CD4-positive, alpha-beta T cell (primary cell): ENCODE measurements at places on chromosomes 5 and 9.

DNA sequence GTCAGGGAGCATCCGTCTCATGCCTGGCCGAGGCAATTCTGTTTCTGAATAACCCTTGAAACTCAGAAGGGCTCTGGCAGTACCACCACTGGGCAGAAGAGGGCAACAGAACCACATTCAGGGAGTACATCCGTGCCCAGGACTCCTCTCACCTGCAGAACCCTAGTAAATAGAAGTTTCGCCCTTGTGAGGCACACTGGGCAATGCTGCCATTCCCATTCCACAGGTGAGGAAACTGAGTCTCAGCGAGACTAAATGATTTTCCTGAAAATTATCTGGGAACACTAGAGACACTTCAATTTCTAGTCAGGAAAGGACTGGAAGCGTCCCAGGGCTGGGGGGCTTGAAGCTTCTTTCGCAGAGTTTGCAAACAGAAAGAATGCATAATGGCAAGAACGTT is 74.7 kb downstream of the FGF1 start:
- DNase-seq, result peak; percentile 49

DNA sequence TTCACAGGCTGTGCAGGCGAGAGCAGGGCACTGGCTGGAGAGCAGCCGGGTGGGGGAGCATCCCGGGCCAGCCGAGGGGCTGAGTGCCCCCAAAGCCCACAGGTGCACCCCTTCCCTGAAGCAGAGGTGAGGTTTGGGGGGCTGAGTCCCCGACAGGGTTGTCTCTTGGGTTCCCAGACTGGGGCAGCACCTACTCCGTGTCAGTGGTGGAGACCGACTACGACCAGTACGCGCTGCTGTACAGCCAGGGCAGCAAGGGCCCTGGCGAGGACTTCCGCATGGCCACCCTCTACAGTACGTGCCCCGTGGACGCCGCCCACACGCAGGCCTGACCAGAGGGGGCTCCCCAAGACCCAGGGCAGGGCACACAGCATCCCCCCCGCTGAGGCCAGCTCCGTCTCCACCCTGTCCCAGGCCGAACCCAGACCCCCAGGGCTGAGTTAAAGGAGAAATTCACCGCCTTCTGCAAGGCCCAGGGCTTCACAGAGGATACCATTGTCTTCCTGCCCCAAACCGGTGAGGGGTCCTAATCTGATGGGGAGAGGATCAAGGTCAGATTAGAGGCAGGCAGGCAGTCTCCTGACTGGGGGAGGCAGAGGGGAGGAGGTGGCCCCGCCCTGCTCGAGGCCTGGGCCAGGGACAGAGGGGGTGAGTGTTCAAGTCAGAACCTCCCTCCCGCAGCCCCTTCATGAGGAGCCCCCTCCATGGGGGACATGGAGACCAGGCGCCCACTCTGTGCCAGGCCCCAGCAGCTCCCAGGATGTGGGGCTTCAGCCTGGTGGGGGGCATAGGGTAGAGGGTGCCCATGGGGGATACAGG is 2.7 kb downstream of the PTGDS start:
- no peak for DNase-seq

- DNase-seq, result no peak
These were observed 1.1 kb downstream of the SOX30 start for GRCh38 chr5:157650991-157651611.

- DNase-seq, result no peak
These were observed 355.6 kb downstream of the TAF11L14 start for GRCh38 chr5:17989567-17990563.

GRCh38 chr5:6059137-6059800 is 319.1 kb downstream of the MED10 start:
- DNase-seq, result no peak

DNA sequence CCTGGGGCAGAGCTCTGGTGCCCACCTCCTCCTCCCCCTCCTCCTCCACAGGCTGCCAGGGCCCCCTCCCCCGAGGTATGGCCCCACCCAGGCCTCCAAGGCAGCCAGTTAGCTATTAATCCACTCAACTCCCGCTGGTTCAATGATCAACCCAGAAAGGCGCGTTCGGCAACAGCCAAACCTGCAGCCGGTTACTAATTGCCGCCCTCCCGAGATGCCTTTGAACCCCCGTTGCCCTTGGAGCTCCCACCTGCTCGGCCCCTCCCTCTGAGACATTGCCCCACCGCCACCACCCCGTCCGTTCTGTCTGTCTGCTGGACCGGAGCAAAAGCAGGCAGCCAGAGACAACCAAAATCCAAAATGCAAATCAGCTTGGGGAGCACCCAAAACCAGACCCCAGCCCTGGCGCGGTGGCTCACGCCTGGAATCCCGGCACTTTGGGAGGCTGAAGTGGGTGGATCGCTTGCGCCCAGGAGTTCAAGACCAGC is 25.8 kb downstream of the NOTCH1 start:
- DNase-seq, result no peak

DNA sequence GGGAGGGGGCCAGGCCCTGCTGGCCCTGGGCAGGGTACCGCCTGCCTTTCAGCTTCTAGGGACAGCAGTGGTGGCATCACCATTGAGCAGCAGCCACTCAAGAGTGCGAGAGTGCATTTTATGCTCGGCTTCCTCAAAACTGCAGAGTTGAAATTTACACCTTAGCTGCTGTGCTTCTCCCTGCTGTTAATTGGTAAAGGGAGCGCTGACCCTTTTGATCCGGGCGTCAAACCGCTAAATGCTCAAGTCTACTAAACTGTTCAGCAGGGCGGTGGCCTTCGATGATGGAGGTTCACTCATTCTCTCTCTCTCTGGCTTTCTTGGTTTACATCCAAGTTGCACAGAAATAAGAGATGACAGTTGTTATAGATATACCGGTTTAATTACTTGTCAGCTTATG is 368.6 kb upstream of the IRX2 start:
- no peak for DNase-seq

GRCh38 chr9:20914556-20914955 is 116.9 kb downstream of the HACD4 start:
- DNase-seq, result no peak

DNA sequence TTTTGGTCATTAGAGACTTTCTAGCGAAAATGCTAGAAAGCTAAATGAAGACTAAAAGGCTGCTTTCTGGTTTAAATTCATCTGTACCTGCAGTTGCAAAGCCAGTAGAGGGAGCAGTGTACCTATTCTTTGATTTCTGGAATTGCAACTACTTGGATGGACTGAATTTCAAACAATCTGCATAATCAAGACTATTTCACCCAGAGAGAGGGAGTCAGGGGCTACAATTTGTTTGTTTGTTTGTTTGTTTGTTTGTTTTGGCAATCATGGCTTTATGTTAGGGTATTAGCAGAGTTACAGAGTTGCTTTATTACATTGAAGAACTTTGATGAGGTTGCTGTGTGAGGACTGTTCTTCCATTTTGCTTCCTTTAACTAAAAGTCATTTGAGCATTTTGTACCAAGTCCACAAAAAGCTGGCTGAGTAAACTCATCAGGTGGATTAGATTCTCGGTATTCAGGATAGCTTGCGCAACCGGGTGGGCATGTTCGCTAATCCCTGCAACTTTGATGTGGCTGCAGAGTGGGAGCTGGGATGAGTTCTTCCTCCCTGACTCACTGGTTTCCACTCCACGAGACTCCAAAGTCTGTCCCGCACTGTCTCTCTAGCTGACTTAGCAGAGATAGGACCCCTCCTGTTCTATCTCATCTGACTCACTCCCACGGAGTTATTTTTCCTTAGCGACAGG is 80.0 kb upstream of the TUT7 start:
- no peak for DNase-seq

- DNase-seq, result no peak
These were observed 464.0 kb upstream of the ZNF608 start for GRCh38 chr5:125210242-125210947.

- peak; percentile 11 for DNase-seq
These were observed 211.6 kb downstream of the MSX2 start for GRCh38 chr5:174935854-174936474.

DNA sequence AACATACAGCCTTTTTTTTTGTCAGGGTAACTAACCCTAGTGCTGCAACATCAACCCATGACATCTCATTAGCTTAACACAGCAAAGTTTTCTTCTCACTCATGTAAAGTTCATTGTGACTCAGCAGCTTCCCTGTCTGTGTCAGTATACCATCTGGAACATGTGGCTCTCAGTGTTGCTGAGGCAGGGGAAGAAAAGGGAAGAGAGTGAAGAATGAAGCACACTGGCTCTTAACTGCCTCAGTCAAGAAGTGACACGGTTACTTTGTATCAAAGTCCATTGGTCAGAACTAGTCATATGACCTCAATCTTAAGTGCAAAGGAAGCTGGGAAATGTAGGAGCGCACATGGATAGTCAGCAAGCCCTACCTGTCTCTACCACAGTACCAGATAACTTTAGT is 185.0 kb upstream of the ELL2 start:
- DNase-seq, result peak; percentile 60

- DNase-seq, result no peak
These were observed 67.8 kb downstream of the LHX2 start for GRCh38 chr9:124079176-124079925.

GRCh38 chr5:67021521-67021920 is 175.1 kb downstream of the CD180 start:
- DNase-seq, result no peak

GRCh38 chr5:90873033-90873517 is 314.5 kb downstream of the ADGRV1 start:
- no peak for DNase-seq

GRCh38 chr5:107640568-107640967 is 30.2 kb downstream of the EFNA5 start:
- no peak for DNase-seq

- no peak for DNase-seq
These were observed 4.1 kb upstream of the ADGRV1 start for GRCh38 chr5:90554358-90555006.

DNA sequence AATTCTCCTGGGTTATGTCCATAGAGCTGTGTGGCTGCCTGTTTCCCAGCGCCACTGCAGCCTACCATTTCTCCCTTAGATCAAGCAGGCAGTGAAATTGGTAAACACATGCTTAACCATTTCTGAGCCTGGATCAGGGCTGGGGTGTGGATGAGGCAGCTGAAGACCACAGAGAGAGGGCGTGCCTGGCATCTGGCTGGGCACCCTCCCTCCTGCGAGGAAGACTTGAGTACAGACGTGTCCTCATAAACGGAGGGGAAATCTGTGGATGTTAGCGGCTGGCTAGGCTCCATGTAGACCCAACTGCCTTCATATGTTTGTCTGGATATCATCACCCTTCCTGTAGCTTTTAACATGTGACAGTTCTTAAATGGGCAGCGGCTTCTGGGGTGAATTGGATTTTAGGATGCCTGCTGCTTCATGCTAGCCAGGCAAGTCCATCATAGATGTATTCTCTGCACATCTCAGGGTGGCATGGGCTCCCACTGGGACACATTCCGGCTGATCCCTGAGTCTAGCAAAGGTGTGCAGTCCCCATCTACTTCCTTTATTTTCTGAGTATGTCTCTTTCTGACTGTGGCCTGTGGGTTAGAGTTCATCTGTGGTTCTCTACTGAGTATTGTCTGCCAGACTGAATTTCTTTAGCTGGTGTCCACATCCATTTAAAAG is 11.0 kb downstream of the RGS3 start:
- no peak for DNase-seq

DNA sequence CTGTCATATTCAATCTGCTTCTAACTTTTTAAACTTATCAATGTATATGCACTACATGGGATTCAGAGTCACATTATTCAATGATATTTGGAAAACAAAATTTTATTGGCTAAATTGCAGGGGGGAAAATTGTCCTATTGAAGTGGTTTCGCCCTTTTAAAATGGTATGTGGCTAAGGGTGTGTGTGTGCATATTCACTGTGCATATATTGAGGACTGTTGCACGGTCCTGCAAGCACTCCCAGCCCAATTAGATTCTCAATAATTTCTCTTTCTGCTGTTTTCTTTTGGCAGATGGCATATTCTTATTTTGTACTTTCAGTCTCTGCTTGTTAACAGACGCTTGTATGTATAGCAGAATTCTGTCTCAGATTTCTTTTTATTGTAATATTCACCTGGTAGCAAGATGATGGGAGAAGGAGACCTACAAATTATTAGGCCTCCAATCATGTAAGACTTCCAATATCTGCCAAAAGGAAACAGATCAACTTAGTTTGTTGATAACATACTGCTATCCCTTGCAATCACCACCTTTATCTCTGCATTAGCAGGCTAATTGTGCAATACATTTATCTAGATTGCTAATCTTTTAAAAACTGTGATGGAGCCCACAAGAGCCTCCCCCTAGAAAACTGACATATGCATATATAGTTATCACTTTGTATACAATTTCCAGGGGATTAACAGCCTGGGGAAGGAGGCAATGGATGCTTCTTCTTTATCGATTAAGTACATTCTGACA is 411.5 kb downstream of the PLK2 start:
- no peak for DNase-seq

DNA sequence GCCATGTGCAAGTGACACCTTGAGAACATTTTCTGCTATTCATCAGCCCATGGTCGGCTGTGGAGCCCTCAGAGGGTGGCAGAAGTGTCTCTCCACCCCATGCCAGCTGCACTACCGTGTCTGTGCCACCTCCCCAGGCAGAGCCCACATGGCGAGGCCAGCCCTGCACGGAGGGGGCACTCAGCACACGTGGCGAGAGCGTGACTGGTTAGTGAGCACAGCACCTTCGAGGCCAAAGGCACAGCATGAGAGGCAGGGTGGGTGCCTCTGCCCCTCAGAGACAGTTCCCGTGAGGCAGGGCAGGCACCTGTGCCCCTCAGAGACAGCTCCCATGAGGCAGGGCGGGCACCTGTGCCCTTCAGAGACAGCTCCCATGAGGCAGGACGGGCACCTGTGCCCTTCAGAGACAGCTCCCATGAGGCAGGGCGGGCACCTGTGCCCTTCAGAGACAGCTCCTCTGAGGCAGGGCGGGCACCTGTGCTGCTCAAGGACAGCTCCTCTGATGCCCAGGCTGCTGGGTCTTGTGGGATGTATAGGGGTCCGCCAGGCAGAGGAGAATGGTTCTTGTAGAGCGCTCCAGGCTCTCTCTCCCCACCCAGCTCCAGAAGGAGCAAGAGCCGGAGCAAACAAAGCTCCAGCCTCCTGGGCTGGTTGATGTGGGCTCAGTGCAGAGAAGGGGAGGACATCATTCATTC is 179.8 kb upstream of the PPP1R26 start:
- no peak for DNase-seq

DNA sequence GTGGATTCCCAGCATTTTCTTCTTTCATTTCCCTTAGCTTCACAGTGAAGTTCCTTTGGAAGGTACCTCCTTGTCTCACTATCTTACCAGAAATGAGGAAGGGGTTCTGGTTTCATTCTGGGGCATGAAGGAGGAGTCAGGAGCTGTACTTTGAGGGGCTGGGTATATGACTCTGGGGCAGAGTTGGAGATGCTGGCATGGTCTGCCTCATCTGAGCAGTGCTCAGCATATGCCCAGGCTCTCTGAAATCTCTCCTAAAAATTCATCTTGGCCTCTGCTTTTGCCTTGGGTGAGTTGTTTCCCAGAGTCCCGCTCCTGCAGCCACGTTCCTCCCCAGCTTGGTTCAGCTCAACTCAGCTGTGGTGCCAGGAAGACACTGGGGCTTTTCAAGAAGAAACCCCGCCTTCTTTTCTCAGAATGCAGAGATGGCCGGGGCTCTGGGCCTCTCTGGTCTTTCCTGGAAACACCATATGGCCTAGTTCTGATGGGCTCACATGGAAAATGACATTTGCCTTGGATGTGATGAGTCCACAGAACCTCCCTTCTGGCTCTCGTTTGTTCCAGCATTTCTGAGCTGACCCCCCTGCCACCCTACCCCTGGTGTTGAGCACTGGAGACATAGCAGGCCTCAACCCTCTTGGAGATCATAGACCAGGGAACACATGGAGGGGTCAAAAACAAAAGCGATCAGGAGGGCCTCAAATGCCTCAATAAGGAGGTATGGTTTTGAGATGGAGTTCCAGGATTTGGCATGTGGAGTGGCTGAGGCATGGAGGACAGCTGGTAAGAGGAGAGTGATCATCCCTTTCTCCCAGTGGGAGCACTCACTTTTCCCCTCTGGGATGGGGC is 12.0 kb upstream of the TGFBR1 start:
- DNase-seq, result no peak
